ENCODE measurements at places on chromosomes 12 and 14.

DNA sequence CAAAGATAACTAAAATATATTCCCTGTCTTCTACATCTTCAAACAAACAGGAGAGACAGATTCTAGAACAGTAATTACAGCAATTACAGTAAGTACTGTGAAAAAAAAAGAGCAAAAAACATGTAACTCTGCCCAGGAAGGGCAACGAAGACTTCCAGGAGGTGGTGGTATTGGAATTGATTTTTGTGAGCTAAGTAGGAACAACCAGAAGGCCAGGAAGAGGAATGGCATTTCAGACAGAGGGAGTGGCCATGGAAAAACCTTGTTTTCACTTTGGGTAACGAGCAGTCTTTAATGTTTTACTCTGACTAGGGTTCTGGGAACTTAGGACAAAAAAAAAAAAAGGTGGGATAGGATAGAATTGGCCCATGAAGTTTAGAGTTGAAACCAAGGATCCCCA lies 196.3 kb upstream of the PLEKHG7 start:
- no peak for DNase-seq

GRCh38 chr14:37170237-37170636 lies 2.2 kb downstream of the SLC25A21 start:
- DNase-seq, result no peak

DNA sequence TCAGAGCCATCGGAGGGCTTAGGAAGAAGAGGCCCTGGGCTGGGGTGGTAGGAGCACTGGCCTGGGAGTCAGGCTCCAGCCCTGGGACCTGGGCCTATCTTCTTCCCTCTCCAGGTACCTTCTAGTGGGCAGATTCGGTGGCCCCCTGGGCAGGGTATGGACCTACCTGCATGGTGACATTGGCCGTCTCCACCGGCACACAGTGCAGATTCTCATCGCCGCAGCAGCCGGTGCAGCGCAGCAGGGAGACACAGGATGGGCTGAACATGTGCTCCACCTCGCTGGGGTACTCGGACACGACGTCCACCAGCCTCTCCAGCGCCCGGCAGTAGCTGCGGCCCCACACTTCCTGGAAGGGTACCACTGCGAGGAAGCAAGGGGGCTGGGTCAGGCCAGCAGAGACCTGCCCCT lies 6.2 kb downstream of the PGF start:
- no peak for DNase-seq

DNA sequence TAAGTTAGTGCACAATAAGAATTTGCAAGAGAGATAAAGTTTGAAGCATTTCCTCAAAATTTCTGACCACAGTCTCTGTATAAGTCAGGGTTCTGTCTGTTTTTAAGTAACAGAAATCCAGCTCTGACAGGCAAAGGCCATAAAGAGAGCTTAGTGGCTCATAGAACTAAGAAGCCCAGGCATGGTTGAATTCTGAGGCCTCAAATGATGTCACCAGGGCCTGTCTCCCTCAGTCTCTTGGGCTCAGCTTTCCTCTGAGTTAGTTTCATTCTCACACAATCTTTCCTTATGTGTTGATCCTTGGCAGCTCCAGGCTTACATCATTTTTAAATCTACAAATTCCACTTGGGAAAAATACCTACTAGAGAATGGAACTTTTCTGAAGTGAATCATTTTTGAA lies 173.4 kb upstream of the ATP2B1 start:
- DNase-seq, result peak; percentile 79

GRCh38 chr14:89721956-89722355 lies 232.6 kb downstream of the EFCAB11 start:
- no peak for DNase-seq

DNA sequence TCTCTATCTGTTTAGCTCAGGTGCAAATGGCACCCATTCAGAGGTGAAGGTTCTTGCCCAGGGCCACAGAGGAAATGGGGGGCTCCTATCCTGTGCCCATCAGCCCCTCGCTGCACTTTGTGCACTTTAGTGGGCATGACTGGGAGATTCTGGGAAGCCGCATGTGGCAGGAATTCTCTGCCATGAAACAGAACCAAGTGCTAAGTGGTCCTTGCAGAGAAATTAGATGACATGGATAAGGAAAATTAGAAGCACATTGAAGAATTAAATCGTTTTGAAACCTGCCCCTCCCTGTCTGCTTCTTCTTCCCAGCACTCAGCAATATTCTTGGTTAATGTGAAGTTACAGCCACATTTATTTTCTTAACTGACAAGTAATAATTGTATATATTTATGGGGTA lies 185.2 kb upstream of the RTL1 start:
- no peak for DNase-seq

DNA sequence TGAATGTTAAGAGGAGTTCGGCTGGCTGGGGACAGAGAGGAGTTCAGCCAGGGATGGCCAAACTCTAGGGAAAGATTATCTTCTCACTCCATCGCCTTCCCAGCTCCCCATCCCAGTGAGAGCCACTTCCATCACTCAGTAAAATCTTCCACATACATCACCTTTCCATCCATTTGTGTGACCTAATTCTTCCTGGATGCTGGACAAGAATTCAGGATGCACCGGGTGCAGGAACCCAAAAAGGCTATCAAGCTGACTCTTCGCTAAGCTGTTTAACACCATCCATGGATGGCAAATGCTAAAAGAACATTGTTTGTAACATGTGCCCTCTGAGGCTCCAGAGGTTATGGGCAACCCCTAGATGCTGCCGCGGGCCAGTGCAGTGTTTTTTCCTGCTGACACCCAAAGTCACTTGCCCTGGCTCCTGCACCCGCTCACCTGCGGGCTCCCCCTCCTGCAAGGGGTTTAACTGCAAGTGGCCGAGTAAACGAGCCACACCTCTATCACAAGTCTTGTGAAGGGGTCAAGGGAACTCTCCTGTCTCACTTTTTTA lies 216.0 kb upstream of the NPAS3 start:
- no peak for DNase-seq

DNA sequence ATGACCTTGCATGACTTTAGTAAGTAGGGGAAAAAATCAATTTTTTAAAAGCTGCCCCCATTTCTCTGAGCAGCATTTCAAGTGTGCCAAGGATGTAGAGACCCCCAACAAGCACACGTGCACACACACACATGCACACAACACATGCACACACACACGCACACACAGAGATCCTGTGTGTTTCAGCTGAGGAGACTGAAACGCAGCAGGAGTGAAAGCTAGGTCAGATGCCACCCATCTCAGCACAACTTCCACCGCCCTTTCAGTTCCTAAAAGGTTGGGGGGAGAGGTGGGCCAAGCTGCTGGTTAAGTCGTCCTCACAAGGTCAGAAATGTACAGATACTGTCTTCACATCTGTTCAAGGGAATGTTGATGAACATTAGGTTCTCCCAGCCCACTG lies 13.9 kb downstream of the MYL2 start:
- DNase-seq, result no peak
